ENCODE measurements at places on chromosomes 12 and 14. TPM values are rescaled to one million over a fixed set of nuclear protein-coding genes. Genes with fewer than 3 reads are reported as not detected.
A peak's percentile ranks its signal among the peaks of the same experiment; 100 is the strongest.

The CHGA gene
- 137 TPM for total RNA-seq

The DTX1 gene
- total RNA-seq, result 1.3 TPM

The CIROP gene
- not detected for total RNA-seq

The SLC24A4 gene
- 0.17 TPM for total RNA-seq

The COX8C gene
- total RNA-seq, result not detected

DNA sequence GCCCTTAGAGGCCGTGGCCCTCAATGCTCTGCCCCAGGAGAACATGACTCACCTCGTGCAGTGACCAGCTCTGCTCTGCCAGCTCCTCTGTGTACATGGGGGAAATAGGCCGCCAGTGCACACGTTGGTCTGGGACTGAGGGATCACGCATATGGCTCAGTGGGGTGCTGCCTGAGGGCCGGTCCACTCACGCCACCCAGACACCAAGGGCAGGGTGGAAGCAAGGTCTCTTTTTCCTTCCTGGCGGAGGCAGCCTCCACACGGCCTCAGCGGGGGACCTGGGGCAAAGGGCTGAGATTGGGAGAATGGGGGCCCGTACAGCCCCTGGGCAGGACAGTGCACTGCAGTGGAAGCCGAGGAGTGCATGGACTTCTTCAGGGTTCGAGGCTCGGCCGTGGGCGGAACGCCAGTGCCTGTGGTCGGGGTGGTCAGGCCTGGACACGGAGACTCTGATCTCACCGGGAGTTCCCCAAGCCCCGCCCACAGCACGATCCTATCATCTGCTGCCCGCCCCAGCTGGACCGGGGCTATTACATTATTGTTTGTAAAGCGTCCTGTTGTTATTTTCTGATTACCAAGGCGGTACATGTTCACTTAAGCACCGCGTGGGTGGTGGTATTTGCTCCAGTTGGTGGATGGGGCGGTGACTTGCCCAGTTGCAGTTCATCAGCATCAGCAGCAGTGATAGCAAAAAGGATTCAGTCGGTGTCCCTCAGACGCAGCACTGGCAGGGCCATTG lies 38.8 kb upstream of the TDRD9 start:
- peak overlapping the region; percentile 87 for H3K27ac ChIP-seq
- no peaks in the 10 kb centered on the region for H3K36me3 ChIP-seq
- DNase-seq, result peak; percentile 86
- no peak overlapping the region for H3K4me3 ChIP-seq

DNA sequence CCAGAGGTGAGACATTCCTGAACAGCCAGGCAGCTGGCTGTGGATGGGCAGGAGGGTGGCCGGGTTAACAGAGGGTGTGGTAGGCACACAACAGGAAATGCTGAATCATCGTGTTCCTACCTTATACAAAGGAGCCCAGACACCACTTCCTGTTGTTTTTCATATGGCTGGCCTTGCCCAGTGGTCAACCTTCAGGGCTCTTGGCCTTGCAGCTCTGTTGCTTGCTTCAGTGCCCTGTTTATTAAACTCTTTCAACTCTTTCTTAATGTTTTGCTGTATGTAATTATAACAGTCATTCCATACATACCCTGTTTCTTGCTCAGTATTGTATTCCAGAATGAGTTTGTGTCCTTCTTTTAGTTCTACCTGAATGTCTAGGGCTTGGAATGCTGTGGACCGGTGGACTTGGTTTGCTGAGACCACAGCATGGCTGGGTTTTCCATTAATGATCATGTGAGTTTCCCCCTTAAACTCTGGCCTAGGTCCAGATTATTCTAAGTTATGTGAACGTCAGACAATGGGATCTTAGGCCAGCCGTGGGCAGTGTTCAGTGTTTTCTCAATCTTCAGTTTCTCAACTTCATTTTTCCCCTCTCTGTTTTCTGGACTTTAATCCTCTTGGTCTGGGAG lies 11.9 kb downstream of the CFAP54 start:
- no peaks in the 10 kb centered on the region for H3K36me3 ChIP-seq
- peak; percentile 51 for DNase-seq

DNA sequence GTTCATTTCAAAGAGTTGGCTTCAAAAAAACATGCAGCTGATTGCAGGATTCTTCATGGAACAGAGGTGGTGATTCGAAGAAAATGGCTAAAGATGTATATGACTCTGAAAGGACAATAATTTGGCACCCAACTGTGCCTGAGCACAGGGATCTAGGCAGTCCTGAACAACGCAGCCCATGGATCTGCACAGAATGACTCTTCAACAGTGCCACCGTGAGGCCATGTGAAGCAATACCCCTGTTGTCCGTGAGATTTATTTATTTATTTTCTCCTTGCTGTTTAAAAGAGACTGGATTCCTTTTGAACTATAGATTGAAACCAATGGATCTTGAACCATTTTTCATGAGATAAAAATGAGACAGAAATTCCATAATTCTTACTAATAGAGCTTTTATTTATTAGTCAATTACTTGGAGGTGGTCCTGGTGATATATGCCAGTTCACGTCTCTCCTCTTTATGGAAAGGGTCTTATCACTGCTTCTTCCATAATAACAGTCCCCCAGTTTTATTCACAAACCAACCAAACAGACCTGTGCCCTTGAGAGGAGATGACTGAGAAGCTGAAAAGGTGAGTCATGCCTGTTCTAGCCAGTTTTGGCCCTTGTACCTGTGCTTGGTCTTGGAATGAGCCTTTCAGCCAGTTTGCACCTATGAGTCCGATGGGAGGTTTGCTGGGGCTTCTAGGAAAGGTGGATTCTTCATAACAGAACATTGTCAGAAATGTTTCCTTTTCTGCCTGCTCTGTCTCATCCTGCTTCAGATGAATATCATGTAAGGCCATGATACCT lies 1598.3 kb downstream of the AACS start:
- no peaks in the 10 kb centered on the region for H3K36me3 ChIP-seq

DNA sequence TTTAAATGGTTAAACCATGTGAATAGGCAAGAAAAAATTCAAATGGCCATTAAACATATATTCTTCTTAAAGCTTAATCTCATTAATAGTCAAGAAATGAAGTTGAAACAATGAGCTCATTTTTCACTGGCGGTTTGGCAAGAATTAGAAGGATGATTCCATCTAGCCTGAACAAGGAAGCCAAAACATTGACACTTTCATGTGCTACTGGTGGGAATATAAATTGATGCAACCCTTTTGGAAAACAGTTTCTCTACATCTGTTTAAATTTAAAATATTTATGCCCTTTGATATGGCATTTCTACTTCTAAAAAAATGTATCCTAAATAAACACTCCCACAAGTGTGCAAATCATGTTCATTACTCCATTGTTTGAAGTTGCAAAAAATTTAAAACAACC lies 174.7 kb upstream of the HIF1A start:
- no peak for DNase-seq
- H3K36me3 ChIP-seq, result no peaks in the 10 kb centered on the region
- H3K4me3 ChIP-seq, result no peak overlapping the region
- H3K4me1 ChIP-seq, result peaks cover 18% of the 10 kb centered on the region
- H3K27me3 ChIP-seq, result no peaks in the 10 kb centered on the region
- H3K27ac ChIP-seq, result no peak overlapping the region

Measured in colonic mucosa (tissue), 4 donors.